ENCODE measurements at places on chromosomes 5 and 9.

DNA sequence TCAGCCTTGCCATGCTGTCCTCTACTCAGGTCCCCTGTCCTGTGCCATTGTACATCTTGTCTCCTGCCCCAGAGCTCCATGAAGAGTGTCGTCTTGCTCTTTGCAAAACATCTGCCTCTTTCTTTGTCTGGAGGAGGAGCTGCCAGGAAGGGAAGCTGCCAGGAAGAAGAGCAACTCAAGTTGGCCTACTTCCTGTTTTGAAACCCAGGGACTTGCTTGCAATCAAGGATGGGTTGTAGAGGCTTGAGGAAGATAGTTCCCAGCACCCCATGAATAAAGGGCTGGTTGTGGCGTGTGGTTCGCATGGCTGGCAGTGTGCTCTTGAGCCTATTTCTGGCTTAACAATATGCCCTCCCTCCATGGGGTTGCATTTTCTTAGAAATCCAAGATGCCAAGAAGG lies 53.0 kb upstream of the CPEB4 start:
- no peak for DNase-seq

DNA sequence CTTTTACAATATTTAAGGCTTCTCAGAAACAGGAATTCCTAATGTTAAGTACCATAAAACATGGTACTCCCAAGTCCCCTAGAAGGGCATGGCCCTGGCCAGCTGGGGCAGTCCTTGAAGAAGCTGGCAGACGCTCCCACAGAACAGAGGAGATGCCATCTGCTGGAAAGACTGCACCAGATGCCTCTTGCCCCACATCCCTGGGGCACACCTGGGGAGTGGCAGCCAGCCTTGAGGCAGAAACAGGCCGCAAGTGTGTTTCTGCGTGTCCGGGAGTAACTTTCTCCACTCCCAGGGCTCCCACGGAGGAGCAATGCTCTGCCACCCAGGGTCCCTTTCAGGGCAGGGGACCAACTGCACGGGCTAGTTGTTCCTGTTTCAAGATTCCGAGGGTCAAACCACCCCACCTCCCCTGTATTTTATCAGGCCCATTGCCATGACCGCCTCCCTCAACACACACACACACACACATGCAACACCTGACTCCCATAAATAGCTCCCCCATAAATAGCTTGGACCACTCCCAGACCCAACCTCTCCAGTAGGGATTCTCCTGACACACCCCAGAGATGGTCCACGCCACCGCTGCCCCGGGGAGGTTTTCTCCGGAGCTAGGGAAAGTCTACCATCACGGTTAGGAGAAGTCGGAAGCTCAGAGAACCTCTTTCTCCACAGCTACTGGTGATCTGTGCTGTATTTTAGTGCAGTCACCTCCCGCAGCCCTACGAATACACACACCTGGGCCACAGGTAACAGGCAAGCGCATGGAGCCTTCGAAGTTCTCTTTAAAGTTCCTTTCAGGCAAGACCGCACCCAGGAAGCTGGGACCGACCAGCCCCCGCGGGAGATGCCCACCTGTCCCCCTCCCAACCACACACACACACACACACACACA lies 1.5 kb downstream of the SPOCK1 start:
- no peak for DNase-seq

DNA sequence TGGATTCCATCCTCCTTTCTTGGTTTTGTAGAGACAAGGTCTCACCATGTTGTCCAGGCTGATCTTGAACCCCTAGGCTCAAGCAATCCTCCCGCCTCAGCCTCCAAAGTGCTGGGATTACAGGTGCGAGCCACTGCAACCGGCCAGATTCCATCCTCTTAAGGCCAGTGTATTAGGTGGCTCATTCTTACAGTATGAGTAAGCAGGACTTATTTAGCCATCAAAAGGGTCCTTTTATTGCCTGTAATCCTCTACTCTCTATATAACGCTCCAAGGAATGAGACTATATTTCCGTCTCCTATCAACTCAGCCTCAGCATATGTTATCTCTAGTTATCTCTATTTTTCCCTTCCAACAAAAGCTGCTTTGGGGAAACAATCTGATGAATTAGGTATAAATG lies 3.0 kb upstream of the ERBIN start:
- DNase-seq: no peak

- DNase-seq: peak; percentile 61
These were observed 413.8 kb upstream of the CD180 start for GRCh38 chr5:67610186-67610912.

DNA sequence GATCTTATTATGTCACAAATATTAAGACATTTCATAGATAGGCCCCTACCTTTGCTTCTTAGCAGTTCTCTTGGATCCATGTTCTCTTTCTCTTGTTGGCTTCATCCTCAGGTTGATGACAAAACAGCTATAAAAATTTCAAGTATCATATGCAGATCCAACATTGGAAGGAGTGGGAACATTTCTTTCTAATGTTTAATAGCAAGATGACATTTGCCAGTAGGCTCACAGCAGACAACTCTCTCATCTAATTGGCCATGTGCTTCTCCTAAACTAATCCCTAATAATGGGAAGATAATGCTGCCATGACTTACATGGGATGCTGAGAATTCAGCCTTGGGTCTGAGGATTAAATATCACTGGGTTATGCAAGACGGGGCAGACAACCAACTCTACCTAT lies 485.5 kb upstream of the SEMA6A start:
- DNase-seq: no peak

DNA sequence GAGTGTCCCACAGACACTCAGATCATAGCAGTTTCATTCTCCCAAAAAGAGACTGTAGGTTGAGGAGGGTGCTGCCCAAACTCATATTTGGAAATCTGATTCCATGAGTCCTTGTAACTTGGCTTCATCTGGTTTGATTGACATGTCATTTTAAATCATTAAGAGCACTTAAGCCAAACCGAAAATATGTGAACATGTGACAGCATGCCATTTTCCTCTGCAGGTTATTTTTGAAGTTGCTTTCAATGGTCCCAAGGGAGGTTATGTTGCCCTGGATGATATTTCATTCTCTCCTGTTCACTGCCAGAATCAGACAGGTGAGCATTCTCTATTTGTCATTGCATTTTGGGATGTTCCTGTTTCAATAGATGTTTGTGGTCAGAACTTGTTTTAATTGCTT lies 87.6 kb downstream of the MAMDC2 start:
- DNase-seq: no peak

Measured in brain (organoid and tissue), 16 donors.